Activated T-cell treated with anti-CD3 and anti-CD28 coated beads, Interleukin-2, amount 50 U/mL, for 48 hours (primary cell): ENCODE measurements at places on chromosomes 16 and 17.

DNA sequence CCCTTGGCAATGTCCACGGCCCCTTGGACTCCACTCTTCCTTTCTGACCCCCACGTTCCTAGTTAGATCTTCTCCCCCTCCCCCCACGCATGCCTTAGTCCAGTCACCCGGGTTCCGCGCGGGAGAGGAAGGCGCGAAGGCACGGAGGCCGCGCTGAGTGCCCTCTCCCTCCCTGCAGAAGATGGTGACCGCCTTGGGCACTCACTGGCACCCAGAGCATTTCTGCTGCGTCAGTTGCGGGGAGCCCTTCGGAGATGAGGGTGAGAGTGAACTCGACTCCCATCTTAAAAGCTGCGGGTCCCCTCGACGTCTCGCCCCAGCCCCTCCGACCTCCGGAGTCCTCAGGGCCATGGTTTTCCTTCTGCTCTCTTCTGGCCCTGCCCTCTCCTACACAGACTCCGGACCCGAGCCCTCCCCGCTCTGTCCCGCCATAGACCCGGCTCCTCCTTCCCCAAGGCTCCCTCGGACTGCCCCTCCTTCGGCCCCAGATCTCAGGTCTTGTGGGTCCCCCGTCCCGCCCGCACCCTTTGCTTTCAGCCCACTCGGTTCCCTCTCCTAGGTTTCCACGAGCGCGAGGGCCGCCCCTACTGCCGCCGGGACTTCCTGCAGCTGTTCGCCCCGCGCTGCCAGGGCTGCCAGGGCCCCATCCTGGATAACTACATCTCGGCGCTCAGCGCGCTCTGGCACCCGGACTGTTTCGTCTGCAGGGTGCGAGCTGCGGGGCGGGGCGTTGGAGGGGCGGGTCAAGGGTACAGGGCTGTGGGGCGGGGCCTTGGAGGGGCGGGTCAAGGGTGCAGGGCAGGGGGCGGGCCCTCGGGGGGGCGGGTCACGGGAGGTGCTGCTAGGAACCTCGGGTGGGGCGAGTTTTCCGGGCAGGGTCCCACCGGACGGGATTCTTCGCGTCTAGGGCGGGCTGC is 4.6 kb downstream of the TGFB1I1 start:
- peak; percentile 90 for DNase-seq

GRCh38 chr17:5526821-5527598 is 40.6 kb downstream of the MIS12 start:
- peak; percentile 83 for DNase-seq

- DNase-seq: no peak
Observed at GRCh38 chr16:78134944-78135619, 35.6 kb downstream of the WWOX start.

- no peak for DNase-seq
Observed at GRCh38 chr16:75323198-75323597, 71.8 kb upstream of the BCAR1 start.

- no peak for DNase-seq
Observed at GRCh38 chr16:30041841-30042240, 10.8 kb upstream of the TLCD3B start.

GRCh38 chr16:3152991-3153368 is 18.2 kb downstream of the ZNF213 start:
- DNase-seq: no peak

- DNase-seq: no peak
Observed at GRCh38 chr17:73227379-73227778, 34.3 kb downstream of the CPSF4L start.

GRCh38 chr17:55689672-55690071 is 33.0 kb downstream of the TMEM100 start:
- no peak for DNase-seq

DNA sequence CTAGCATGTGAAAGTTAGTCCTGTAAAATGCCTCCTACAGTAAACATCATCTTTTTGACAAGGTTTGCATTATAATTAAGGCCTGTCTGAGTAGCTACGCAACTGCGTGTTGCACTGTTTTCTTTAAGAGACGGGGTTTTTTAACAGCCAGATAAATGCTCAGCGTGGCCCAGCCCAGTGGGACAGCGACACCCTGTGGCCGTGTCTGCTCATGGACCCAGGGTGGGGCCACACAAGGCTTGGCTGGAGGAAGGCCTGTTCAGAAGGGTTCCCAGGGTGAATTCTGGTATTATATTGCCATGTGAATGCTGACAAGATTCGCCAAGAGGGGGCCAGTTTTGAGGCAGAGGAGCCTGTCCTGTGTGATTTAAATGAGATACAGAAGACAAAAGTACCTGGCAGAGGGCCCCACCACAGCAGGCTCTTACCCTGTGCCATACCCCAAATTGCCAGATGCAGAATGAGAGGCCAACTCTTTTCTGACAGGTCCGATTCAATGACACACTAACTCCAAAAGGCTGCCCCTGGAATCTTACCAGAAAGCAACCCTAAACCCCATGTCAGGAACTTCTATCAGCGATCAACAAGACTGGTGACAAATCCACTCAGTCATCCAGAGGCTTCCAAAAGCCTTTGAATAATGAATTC is 65.9 kb upstream of the IRX6 start:
- DNase-seq: peak; percentile 72

DNA sequence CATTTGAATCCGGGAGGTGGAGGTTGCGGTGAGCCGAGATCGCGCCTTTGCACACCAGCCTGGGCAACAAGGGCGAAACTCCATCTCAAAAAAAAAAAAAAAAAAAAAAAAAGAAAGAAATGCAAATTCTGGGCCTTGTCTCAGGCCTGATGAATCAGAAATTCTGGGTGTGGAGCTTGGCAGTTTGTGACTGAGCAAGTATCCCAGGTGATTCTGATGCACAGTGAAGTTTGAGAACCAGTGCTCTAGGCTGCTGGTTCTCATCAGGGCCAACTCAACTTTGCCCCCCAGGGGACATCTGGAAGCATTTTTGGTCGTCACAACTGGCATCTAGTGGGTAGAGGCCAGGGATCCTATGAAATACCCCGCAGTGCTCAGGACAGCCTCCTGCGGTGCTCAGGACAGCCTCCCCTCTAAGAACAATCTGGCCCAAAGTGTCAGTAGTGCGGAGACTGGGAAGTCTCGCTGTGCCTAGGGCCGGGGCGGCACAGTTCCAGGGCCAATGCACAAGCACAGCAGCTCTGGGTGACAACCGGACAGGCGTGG is 55.9 kb downstream of the SDK2 start:
- no peak for DNase-seq

- DNase-seq: peak; percentile 59
Observed at GRCh38 chr17:31008374-31009041, 37.7 kb downstream of the RNF135 start.

GRCh38 chr17:52026075-52026474 is 132.4 kb downstream of the CA10 start:
- no peak for DNase-seq

DNA sequence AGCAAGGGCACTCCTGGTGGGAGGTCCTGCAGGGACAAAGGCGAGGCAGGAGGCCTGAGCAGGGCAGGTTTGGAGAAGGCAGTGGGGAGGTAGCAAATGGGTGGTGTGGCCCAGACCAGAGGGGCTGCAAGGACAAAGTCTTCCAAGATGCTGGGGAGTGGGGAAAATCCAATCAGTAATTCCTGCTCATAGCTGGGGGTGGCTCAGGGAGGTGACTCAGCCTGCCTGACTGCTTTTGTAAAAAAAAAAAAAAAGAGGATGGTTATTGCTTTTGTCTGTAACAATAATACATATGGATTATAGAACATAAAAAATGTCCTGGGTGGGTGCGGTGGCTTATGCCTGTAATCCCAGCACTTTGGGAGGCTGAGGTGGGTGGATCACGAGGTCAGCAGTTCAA is 5.2 kb downstream of the IL34 start:
- no peak for DNase-seq

DNA sequence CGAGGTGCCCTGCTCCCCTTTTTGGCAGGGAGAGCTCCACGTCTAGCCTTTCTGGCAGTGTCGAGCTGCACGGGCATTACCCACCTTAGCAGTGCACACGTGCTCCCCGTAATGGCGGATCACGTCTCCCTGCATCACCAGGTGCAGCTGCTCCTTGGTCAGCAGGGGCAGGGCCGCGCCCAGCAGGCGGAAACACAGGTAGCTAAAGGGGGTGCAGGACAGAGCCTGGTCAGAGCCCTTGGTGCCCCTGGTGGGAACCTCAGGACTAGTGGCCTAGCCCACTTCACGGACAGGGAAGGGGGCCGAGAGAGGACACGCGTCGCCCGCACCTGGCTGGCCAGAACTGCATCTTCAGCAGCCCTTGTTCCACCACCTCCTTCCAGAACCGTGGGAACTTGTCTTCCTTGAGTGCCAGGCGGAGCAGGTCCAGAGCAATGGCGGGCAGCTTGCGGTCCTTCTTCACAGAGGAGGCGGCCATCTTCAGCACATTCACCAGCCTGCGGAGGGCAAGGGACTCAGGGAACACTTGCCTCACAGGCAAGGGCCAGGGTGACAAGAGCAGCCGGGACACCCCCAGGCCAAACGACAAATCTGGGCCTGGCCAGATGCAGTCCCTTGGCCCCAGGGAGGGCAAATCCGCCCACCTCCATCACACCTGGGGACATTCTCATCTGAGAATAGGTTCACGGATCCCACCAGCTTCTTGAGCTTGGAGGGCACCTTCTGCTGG is 3.2 kb downstream of the MYBBP1A start:
- DNase-seq: no peak

- DNase-seq: no peak
Observed at GRCh38 chr16:81497690-81498089, 53.1 kb downstream of the CMIP start.

DNA sequence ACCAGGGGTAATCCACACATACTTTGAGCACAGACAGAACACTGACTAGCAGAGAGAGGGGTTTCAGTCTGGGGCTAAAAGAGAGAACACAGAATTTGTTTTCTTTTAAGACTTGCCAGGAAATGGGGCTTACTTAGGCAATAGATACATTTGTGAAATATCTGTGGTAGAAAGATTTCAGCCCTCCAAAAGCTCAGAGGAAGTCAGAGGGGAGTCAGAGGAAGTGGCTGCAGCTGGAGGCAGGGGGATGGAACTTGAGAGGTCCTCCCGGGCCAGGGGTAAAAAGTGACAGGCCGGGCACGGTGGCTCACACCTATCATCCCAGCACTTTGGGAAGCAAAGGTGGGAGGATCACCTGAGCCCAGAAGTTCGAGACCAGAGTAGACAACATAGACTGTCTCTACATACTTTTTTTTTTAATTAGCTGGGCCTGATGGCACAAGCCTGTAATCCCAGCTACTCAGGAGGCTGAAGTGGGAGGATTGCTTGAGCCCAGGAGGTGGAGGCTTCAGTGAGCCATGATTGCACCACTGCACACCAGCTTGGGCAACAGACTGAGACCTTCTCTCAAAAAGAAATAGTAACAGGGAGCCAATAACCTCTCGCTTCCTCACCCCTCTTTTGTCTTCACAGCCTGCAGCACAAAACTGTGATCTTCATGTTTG is 49.9 kb downstream of the NLRC5 start:
- DNase-seq: peak; percentile 48

- DNase-seq: no peak
Observed at GRCh38 chr17:63505341-63505740, 17.8 kb upstream of the KCNH6 start.

GRCh38 chr16:81684242-81684837 is 94.8 kb upstream of the PLCG2 start:
- DNase-seq: no peak

DNA sequence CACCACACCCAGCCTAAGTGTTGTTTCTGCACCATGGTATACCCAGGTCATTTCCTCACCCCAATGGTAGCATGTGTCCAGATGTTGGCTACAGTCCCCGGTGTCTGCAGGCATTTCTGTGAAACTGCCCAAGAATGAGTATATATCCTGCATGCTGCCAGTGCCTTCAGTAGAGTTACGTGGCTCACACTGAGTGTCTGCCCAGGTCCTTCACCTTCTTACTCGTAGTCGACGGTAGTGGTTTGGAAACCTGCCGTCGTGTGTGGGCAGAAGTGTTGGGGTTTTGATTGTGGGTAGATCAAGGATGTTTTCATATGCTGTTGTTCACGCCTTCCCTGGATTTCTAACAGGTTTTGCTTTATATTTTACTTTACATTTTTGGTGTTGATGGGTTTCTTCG is 16.8 kb downstream of the TCF25 start:
- peak; percentile 65 for DNase-seq

DNA sequence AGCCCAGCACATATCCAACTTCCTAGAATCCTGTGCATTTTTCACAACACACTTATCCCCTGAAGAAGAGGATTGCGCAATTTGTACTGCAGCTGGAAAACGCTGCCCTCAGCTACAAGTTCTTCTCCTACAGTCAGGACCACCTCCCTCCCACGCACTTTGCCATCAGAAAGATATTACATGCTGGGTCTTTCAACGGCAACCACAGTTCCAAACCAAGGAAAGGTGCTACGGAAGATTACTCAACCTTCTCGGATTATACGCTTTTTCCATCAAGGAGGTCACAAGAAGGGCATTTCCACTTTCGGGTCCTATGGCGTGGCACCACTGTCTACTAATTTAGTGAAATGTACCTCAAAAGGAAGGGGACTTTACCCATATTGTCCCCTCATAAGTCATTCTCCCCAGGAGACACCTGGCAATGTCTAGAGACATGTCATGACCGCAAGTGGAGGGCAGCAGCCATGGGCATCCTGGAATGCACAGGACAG is 35.2 kb downstream of the USP7 start:
- peak; percentile 68 for DNase-seq

GRCh38 chr17:4903051-4903818 is at the start of gene CHRNE:
TSS of gene CHRNE (minus strand) at chr17:4903098. CDS start at chr17:4903063, 35 bp downstream.
- DNase-seq: peak; percentile 83

- DNase-seq: no peak
Observed at GRCh38 chr17:73546114-73546513, 98.1 kb downstream of the SDK2 start.

DNA sequence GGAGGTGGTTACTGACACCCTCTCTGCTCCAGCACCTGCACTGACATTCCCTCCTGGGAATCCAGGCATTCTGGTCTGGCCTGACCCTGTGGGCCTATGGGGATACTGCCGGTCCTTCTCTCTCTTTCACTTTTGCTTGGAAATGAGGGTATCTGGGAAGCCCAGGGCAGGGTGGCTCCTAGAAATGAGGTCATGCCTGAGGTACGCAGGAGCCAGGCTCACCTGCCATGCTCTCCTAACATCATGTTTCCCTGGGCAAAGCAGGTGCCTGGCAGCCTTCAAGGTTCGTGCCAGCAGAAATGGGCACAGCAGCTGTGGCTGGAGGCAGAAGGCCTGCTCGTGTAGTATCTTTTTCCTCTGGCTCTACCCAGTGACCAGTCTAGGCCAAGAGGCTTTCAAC is 3.3 kb downstream of the ITGA3 start:
- DNase-seq: no peak

- DNase-seq: no peak
Observed at GRCh38 chr17:57326336-57326735, 70.0 kb downstream of the MSI2 start.
